GM12892 (cell line): ENCODE measurements at places on chromosomes 7 and 10.

- DNase-seq: no peak
Observed at GRCh38 chr7:36602934-36603887, 121.1 kb downstream of the AOAH start.

DNA sequence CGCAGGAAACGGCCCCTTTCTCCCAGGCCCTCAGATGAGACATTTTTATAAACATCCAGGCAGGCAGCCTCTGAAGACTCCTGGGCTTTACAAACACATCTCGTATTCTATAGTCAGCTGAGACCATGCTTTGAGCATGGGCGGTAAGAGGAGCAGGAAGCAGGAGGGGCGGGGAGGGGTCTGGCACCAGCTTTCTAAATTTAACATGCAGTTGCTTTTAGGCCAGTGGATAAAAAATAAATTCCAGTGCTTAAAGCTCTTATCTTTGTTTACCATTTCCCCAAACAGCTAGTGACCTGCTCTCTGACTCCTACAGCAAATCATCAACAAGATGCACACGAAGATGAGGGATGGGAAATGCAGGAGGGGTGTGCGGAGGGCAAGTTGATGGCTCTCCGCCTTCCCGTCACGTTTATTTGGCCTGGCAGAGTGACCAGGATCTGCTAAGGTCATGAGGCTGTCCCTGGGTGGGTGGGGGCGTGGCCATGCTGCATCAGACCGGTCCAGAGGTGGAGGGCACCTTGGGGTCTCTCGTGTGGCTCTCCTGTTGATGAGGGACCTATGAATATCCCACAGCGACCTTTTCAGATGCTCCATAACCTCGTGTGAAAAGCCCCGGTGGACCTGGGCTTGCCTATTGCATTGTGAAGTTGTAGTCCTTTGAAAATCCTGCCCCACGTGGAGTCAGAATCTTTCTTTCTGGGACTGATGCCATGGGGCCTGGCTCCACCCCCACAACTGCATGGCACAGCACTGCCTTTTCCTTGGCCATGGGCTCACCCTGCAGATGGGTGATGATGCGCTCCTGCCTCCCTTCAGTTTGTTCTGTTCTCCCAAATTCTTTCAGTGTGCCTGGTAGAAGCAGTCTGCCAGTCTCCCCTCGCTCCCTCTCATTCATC, 67.5 kb downstream of the PARP12 start:
- no peak for DNase-seq

DNA sequence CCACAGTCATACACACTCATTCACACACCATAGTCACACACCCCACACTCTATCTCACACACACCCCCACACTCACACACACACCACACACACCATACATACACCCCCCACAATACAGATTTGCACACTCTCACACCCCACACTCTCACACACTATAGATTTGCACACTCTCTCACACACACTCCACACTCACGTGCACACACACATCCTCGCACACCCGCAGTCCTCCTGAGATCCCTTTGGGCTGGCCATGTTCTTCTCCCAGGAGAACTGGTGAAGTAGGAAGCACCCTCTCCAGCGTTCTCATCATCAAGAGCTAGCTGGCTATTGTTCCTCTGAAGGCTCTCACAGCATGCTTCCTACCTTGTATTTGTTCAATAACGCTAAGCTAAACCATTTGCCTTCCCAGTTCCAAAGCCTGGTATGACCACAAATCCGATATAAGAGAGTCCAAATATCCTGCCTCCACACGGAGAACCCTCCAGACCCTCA, 86.2 kb downstream of the HECW1 start:
- DNase-seq: no peak

DNA sequence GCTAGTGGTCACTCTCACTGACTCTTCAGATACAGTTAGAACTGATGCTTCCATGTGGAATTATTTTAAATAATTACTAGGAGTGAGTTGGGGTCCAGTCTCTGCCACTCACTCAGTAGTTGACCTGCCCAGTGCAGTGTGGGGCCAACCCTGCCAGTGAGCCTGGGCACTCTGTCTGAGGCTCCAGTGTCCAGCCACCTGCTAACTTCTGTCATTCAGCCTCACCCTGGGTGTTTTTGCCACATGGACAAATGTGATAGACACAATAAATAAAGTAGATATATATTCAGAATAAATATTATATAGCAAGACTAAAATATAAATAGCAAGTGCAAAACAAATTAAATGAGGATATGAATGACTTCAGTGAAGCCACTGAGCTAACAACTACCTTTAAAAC, 7.2 kb downstream of the INSYN2A start:
- no peak for DNase-seq

DNA sequence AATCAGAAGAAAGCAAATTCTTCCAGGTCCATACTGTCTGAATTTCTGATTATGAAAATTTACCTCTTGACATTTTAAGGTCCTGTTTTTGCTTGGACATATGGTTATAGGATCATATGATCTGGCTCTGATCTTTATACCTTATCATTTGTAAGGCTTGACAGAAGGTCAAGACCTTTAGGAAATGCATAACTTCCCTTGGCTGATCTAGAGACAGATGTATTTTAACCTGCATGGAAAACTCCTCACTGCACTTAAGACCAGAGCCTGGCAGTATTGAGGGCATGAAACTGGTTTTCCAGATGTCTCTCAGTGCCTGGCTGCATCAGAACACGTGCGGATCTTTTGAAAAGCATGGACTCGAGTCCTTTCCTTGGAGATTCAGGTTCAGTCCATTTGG, 55.9 kb downstream of the TRRAP start:
- DNase-seq: no peak

- DNase-seq: no peak
Observed at GRCh38 chr10:71995887-71996575, 31.8 kb downstream of the CHST3 start.

DNA sequence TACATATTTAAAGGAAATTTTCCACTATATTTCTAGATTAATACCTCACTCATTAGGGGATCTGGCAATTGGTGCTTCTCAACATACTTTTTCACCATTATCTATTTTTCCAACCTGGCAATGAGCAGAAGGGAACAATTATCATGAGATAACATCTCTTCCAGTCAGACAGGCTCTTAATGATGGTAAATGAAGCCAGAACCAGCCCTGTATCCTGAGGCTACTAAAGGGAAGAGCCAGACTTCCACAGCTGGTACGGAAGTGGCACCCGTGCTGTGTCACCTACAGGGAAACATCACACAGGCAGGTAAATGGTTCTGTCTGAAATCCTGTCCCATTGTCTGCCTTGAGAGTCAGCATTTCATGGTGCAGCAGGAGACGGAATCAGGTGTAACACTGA, 75.9 kb downstream of the ELMO1 start:
- DNase-seq: no peak

DNA sequence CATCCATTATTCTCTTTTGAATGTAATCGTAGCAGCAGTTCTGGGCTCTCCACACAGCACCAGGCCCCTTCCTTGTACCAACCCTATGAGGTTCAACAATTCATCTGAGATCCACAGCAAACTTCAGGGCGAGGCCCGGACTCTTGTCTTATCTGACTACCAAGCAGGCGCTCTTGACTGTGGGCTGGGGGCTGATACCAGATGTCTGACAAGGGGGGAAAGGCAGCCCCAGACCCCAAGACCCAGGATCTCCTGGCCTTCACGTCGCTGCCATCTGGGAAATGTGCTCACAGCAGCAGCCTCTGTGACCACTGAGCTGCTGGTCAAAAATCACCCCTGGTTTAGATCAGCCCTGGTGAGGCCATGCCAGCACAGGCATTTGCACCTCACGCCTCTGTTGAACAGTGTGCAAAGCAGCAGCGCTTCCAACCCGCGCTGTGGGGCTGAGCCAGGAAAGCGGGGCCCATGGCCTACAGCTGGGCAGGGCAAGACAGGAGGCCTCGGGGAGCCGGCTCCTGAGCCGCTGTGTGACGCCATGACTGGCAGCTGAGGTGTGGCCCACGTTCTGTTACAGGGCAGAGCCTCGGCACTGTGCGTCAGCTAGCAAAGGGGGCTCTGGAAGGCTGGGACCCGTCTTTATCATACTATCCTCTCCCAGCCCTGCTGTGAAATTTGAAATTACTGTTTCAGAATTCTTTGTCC, 143.9 kb downstream of the PAXIP1 start:
- DNase-seq: no peak

DNA sequence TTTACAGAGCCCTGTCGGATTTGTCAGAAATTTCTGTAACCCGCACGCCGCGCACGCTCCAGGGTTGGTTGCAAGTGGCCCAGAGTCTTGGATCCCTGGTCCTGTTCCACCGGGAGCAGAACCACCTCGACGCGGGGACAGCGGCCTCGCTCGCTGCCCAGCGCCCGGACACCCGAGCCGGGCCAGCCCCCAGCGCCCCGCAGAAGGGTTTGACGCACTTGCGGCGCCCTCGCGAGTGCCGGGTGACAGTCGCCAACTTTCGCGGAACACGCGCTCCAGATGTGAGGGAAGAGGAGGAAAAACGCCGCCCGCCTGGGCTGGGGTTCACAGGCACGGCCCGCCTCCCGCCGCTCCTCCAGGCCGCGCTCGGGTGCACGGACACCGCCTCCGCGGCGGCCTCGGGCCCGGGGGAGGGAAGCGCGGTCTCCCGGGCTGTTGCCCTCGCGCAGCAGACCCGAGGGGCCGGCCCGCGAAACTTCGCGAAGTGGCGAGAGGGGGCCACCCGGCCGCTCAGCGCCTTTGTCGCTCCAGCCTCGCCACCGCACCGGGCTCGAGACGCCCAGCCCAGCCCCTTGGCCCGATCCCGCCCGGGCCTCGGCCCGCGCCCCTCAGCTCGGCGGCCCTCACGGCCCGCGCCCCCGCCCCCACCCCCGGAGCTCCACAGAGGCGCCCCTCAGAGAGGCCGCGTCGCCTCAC, 514 bp downstream of the RNF216 start:
- DNase-seq: no peak

DNA sequence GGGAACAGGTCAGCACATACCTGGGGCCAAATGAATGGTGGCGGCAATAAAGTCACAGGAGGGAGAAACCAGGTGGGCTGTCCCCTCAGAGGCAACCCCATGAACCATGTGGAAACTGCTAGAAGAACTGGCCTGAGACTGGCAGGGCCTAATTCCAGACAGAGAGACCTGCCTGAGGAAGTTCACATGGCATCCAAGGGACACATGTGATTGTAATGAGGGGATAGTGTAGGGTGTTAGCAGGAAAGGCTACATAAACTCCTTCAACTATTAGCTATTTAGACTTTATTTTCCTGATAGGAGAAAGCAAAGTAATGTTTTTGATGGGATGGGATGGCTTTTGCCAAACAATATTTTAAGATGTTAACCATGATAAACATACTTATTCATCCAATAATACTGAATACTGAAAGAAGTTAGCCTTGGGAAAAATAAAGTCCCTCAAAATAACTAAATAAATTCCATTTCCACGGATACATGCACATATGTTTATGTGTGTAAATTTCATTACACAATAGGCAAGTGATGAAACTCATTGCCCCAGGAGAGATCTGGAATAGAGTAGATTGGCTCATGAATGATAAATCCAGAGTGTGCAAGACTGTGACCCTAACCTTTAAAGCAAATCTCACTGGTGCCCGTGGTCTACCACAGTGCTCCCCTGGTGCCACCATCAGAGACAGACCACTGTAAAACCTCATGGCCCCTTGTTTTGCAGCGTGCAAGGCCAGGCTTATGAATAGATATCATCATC, 137.0 kb downstream of the NRF1 start:
- no peak for DNase-seq

- no peak for DNase-seq
Observed at GRCh38 chr7:141562036-141562435, 10.8 kb downstream of the AGK start.

- DNase-seq: no peak
Observed at GRCh38 chr7:9091282-9091681, 657.9 kb downstream of the NXPH1 start.

- no peak for DNase-seq
Observed at GRCh38 chr7:76238326-76238725, 36.6 kb downstream of the SRRM3 start.

GRCh38 chr10:132428486-132428995, 31.5 kb downstream of the PWWP2B start:
- no peak for DNase-seq
